ENCODE measurements at places on chromosomes 1 and 21.
A peak's percentile ranks its signal among the peaks of the same experiment; 100 is the strongest.

GRCh38 chr1:207797229-207797973 lies 45.5 kb downstream of the CD46 start:
- DNase-seq, result peak; percentile 16

GRCh38 chr1:100988121-100988520 lies 37.5 kb downstream of the DPH5 start:
- no peak for DNase-seq

DNA sequence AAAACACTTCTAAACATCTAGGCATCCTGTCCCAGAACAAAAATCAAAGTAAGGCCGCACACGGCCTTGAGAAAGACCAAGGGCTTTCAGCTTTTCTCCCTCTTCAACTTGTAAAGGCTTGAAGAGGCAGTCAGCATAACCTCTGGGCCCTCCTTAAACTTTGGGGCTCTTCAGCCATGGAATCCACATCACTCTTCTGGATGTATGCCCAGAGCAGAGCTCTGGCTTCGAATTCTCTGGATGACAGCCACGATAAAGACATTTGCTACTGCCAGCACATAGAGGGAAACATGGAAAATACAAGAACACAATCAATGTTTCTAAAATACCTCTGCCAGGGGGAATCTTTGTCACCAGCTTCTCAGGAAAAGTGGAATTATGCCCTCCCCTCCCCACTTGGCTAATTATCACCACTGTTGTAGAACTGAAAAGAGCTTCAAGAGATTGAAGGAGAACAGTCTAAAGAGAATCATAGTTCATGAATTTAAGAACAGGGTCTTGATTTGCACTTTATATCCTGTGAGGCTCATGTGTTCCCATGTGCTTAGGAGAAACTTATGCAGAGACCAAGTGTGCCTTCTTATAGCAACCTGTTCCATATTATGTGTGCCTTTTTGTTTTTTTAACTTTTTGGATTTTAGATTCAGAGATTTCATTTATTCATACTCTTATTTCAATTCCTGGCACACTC lies 39.0 kb upstream of the DPT start:
- no peak for DNase-seq

GRCh38 chr1:202572867-202573266 lies 137.4 kb downstream of the SYT2 start:
- no peak for DNase-seq

DNA sequence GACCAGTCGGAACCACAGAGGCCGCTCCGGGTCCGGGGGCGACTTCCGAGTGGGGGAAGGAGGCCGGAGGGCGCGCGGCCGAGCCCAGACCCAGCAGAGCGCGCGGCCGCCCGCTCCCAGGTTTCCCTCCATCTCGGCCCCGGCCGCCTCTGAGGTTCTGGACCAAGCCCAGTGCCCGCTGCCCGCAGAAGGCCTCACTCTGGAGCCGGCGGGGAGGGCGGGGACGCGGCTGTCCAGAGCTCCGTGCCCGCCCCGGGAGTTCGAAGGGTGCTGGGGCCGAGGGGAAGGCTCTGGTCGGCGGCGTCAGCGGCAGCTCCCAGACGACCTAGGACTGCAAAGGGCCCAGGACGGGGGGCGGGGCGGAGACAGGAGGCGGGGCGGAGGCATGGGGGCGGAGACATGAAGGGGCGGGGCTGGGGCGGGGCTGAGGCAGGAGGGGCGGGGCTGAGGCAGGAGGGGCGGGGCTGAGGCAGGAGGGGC lies 48.0 kb upstream of the SLC19A1 start:
- DNase-seq, result no peak

- DNase-seq, result no peak
Measured at GRCh38 chr1:82836973-82837680, 1036.4 kb downstream of the ADGRL2 start.

DNA sequence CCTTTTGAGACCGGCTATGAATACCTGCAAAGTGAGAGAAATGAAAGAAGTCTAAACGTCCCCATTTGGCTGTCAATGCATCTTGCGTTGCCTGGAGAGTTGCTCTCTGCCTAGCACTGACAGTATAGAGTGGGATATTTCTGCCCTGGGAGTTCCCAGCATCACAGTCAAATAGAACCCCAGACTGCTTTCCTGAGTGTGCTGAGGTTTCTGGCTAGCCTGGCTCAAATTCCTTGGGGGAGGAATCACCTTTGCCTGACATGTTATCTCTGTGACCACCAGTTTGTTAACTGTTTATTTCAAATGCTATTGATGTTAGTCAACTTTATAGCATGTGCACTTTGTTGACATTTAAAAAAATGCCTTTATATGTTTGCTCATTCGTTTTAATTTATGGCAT lies 212.0 kb upstream of the FAM78B start:
- DNase-seq, result no peak

DNA sequence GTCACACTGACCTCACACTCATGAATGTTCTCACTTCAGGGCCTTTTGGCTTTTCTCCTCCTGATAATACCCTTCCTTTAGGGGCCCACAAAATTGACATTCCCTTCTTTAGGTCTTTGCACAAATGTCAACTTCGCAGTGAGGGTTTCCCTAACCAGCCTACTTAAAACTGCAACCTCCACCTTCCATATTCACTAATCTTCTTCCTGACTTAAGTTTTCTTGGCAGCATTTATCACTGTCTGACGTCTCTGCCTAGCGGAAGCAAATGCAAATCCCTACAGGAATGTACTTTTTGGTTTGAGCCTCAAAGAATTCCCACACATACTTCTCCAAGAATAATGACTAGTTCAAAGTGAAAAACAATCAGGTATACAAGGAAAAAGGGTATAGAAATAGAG lies 32.8 kb downstream of the INTS7 start:
- DNase-seq, result no peak

- DNase-seq, result no peak
Measured at GRCh38 chr1:234148816-234149215, 224.4 kb upstream of the COA6 start.

DNA sequence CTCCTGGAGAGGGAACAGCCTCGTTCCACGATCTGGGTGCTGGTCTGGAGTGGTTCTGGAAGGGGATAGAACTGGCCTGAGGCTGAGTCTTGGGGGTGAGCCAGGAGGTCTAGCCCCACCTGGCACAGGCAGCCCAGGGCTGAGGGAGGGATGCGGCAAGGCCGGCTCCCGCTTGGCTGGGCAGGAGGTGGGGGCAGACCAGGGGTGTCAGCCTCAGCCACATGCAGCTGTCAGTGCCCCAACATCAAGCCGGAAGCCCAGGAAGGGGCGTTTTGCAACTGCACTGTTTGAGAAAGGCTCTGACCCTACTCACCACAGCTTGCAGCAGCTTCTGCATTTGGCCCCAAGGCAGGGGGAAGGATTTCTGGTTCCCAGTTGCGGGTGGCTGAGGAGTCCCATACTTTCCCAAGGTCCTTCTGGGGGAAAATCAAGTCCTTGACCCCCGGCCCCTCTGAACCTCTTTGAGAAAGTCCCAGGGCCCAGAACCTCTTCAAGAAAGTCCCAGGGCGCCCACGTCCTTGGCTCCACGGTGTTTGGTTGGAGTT lies 2.0 kb downstream of the EFHD2 start:
- DNase-seq, result no peak

- DNase-seq, result peak; percentile 41
Measured at GRCh38 chr1:6148497-6149241, 31.5 kb downstream of the CHD5 start.

DNA sequence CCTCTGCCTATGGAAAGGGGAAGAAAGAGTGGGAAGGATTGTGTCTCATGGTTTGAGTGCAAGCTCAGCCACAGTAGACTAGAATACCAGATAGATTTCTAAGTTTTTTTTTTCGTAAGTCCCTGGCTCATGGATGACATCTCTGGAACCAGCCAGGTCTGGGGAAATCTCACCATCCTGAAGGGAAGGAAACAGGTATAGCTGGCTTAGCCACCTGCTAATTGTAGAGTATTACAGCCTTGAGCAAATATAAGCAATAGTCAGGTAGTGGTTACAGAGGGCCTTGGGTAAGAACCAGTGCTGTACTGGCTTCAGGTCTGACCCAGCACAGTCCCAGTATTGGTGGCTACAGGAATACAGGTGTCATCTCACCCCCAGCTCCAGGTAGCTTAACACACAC lies 500.9 kb upstream of the PRMT6 start:
- no peak for DNase-seq

DNA sequence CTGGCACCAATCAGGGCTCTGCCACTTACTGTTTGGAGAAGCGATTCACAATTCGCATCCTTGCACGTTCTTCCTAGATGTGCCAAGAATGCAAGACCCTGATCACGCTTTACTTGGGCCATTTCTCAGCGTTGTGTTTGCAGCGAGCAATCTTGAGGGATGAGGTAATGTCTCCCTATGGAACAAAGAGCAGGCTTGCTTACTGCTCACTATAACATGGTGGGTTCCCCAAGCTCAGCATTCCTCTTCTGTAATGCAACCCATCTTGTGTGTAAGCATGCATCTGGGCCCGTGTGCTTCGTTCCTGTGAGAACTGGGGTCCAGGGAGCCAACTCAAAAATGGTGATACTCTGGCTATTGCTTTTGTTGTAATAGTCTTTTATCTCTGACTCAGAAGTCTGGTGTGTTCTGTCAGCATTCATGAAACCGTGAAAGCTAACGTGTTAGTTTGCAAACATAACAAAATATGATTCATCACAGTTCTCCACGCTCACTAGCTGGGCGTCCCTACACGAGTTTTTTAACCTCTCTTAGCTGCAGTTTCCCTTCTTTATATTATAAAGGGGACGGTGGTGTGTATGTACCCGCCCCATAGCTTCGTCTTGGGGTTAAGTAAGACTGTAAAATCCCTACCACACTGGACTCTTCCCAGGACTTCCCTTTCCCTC lies 33.3 kb downstream of the DNTTIP2 start:
- no peak for DNase-seq

DNA sequence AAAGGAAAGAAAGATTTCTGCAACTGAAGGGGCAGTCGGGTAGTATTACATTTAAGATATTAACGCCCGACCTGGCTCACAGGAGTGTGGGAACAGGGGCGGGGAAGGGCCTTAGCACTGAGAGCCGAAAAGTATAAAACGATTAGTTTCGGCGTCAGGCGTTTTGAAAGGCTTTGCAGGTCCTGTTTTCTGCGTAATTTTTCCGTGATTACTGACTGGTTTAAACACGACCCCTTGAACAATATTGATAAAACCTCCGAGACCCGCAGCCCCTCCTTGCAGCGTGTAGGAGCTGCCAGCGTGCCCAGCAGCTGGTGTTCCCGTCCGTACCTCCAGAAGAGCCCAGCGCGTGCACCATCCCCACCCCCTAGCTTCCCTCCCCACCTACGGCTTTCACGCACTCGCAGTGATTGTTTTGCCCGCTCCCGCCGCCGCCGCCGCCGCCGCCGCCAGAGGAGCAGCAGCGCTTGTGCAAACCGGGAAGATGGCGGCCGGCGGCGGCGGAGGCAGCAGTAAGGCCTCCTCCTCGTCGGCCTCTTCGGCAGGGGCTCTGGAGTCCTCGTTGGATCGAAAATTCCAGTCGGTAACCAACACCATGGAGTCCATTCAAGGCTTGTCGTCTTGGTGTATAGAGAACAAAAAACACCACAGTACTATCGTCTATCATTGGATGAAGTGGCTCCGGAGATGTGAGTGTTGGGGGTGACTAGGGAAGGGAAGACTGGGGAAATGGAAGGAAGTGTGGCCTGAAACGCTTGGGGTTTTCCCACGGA lies 470 bp downstream of the RPRD2 start:
- peak; percentile 63 for DNase-seq

GRCh38 chr1:25210728-25211127 lies 21.6 kb downstream of the SYF2 start:
- DNase-seq, result no peak

DNA sequence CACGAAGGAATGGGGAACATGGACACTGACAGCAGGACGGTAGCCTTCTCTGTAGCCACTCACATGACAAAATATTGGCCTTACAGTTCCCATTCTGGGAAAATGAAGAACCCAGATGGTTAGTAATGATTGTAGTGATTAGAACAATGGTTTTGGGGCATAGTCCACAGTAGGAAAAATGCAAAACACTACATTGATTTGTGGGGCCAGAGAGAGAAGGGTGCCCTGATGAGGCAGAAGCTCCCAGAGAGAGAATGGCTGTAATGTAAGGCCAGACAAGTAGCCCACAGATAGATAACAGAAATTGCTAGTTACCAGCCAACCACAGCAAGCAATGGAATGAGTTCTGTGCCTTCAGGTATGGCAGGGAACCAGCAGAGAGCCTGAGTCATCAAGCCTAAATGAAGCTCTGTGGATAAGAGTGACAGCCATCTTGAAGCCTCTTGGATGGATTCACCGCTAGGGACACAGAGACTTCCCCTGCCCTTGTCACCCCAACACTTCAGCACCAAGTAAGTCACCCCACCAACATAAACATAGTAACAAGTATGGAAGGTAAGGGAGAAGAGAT lies 206.1 kb downstream of the BACH1 start:
- no peak for DNase-seq

GRCh38 chr21:42232176-42232825 lies 13.4 kb downstream of the ABCG1 start:
- no peak for DNase-seq

- no peak for DNase-seq
Measured at GRCh38 chr1:94246692-94247137, 9.3 kb upstream of the ARHGAP29 start.

DNA sequence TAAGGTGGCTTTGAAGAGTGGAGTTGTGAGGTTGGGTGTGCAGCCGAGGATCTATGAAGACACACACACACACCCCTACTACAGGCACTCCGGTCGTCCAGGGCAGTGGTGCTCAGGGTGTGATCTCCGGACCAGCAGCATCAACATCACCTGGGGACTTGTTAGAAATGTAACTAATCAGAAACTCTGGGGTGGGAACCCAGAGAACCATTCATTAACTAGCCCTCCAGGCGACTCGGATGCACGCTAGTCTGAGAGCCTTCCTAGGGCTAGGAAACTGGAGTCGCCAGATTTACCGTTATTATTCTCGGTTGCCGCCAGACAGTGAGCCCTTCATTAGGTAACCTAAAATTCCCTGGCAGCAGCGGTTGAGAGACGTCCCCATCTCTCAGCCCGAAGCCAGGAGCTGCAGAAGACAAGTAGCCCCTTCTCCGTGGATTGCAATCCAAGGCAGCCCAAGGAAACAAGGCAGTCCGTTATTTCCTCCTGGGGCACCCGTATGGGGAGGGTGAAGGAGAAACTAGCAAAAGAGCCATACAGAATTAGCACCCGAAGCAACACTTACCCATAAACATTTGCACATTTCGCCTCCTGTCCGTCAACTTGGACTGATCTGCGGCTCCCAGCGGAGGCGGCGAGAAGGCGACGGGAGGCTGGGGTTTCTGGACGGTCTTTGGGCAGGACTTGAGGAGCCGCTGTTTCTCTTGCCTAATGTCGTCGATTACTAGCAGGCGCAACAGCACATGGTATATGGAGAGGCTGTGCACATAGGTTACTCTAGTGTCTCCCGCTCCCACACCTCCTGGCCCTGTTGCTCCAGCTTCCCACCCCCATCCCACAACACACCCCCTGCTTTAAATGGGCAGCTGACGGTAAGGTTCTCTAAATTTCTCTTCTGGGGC lies 2.9 kb upstream of the CCN1 start:
- DNase-seq, result no peak

- DNase-seq, result no peak
Measured at GRCh38 chr1:241586905-241587512, 53.2 kb downstream of the CHML start.

DNA sequence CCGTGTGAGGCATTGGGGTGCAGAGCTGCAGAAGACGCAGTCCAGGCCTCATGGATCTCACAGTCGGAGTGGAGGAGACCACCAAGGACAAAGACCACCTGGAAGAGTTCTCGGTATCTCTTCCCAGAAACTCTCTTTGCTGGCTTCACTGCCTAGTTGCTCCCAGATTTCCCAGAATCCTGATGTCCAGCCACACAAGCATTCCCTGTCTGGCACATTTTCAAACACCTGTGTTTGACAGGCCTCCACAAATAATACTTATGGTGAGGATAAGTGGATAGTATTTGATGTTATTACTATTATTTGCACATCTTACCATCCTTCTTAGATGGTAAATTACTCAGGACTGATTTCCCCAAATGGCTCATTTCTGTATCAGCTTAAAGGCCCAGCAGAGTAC lies 27.7 kb upstream of the KANK4 start:
- DNase-seq, result no peak
